HuH-7.5 (cell line): ENCODE measurements at places on chromosomes 16 and 17.

DNA sequence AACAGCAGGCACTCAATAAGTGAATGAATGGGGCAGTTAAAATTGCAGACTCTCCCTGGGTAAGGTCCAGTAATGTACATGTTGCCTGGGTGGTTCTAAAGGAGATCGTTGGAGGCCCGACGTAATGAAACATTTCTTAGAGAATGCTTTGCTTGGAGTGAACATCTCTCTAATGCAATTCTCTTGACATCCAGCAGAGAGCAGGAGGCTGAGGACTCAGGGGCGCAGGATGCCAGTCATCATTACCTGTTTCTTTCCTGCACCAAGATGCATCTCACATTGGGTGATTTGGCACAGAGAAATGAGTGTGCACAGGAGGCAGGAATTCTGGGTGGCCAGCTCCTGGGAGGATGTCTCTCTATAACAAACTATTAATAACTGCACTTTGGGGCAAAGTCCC lies 130.3 kb upstream of the RBBP6 start:
- DNase-seq: peak; percentile 15

DNA sequence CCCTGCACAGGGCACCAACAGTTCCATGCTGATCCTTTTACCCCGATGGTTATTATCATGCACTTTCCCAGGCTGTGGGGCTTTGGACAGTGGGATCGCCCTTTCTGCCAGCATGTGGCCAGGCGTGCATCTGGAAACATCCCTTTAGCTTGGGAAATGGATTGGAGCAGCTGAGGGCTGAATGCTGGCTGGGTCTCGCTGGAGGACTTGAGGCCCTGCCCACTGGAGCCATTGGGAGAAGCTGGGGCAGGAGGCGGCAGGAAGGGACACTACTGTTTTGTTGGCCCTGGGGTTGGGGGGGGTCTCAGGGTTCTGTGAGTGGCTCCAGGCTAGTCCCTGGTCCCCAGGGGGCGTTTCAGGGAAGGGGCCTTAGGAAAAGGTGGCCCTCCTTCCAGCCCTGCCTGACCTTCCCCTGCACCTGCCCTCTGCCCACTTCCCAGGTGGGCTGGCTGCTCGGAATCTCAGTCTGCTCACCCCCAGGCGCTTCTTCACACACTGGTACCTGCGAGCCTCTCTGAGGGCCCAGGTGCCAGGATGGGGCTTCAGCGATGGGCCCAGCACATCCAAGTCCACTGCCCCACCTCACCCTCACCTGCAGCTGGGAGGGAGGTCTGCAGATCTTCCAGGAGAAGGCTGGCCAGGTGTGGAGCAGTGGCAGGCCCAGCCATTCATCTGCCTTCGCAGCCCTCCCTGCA lies 1.6 kb upstream of the ADGRG3 start:
- DNase-seq: no peak

- no peak for DNase-seq
These were observed 75.1 kb downstream of the METRNL start for GRCh38 chr17:83154311-83155127.

- peak; percentile 63 for DNase-seq
These were observed 20.0 kb upstream of the RNF135 start for GRCh38 chr17:30950669-30951399.

DNA sequence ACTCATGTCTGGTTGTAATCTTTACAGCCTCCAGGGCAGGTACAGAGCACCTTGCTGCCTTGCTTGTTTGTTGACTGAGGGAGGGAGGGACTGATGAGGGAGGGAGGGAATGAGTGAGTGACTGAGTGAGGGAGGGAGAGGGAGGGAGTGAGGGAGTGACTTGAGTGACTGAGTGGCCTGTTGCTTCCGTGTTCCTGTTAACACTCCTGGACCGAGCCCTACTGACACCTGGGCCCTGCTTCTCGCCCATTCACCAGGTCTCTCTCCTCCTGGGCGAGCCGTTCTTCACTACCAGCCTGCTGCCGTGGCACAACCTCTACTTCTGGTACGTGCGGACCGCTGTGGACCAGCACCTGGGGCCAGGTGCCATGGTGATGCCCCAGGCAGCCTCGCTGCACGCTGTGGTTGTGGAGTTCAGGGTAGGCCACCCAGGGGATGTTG lies 41.2 kb downstream of the PRMT7 start:
- no peak for DNase-seq

DNA sequence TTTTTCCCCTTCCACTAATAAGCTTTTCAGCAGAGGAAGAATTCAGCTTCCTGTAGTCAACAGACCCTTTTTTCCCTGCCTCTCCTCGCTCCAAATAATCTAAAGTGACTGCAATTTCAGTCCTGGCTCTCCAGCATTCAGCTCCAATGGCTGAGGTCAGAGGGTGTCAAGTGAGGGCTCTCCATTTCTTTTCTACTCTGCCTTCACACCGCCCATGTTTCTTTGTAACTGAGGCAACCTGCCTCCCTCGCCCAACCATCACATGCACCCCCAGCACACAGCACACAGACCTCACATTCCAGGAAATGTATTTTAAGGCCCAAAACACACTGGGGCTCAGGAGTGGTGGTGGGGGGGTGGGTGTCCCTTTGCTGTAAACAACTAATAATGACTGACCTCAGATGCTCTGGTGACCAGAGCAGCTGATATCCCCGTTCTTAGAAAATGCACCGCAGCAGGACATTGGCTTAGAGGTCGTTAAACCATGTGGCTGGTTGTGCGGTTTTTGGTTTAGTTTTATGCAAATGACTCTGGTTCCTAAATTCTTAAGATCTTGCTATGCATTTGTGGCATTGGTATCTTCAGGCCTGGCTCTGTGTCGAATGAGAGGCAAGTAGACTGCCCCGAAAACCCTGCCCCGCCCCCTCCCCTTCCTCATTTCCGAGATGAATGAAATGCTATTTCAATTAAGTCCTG lies 203.6 kb downstream of the ZFHX3 start:
- DNase-seq: no peak

- DNase-seq: peak; percentile 76
These were observed 13.7 kb downstream of the SYCE1L start for GRCh38 chr16:77212741-77213541.

GRCh38 chr16:27505297-27506236 lies 44.1 kb downstream of the GTF3C1 start:
- no peak for DNase-seq

DNA sequence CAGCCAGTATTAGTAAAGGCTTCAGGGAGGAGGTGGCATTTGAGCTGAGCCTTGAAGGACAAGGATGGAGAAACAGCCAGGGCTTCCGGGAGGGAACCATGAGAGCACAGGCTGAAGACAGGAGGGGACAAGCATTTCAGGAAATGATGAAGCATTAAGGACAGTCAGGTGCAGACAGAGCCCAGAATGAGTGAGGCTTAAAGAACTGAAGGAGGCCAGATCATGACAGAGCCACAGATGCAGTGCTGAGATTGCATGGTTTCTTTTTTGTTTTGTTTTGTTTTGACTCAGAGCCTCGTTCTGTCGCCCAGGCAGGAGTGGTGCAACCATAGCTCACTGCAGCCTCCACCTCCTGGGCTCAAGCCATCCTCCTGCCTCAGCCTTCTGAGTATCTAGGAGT lies 211.5 kb downstream of the SOX9 start:
- no peak for DNase-seq

GRCh38 chr17:19644493-19645210 lies 3.9 kb upstream of the ALDH3A2 start:
- DNase-seq: no peak

DNA sequence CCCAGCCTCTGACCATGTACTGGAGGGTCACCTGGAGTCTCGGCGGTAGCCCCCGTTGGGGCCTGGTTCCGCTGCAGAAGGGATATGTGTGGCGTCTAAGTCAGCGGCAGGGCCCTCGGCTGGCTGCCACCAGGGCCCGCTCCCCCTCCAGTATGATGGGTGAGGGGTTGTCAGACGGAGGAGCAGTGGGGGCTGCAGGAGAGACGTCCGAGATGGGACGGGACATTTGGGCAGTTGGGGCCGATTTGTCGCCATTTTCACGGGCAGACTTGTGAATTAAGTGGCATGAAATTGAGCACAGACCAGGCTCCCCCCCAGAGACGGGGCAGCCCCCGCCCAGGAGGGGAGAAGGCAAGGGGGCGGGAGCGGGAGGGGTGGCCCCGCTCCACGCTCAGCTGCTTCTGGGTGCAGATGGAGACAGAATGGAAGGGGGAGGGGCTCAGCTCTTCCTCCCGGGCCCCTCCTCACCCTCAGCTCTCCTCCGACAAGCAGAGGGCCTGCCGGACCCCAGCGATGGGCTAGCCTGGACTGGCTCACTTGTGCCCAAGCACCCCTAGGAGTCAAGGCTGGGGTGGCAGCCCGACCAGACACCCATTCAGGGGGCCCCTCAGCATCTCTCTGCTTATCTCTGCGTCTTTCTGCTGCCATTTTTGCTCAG lies 52.7 kb upstream of the LHX1 start:
- DNase-seq: no peak

GRCh38 chr16:468068-468821 lies 42.8 kb downstream of the RAB11FIP3 start:
- DNase-seq: no peak

DNA sequence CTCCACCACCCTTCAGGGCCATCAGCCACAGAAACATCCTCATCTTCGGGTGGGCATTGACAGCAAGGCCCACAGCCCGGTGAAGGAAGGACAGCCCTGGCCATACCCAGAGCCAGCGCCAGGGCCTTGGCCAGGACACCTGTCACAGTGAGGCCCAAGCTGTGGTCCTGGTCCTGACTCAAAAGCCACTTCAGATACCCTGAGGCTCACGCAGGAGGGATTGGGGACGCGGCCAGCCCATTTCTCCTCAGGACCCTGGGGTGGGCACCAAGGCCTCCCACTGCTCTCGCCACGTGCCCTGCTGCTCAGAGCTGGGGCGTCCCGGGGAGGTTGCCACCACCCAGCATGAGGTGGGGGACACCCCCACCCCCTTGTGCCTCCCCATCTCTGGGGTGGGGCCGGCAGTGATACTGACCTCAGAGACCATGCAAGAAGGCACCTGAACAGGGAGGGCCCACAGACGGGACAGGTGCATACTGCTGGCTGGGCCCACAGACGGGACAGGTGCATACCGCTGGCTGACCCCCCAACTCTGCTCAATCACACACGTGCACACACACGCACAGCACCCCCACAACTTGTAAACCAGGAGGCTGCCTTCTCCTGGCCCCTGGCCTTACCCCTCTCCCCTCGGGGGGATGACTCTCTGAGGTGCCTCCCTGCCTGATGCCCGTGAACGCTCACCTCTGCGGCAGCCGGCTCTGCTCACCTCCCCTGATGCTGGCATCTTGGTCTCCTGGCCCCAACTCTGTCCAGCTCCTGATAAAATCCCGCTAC lies 14.2 kb downstream of the SLC7A5 start:
- DNase-seq: no peak

DNA sequence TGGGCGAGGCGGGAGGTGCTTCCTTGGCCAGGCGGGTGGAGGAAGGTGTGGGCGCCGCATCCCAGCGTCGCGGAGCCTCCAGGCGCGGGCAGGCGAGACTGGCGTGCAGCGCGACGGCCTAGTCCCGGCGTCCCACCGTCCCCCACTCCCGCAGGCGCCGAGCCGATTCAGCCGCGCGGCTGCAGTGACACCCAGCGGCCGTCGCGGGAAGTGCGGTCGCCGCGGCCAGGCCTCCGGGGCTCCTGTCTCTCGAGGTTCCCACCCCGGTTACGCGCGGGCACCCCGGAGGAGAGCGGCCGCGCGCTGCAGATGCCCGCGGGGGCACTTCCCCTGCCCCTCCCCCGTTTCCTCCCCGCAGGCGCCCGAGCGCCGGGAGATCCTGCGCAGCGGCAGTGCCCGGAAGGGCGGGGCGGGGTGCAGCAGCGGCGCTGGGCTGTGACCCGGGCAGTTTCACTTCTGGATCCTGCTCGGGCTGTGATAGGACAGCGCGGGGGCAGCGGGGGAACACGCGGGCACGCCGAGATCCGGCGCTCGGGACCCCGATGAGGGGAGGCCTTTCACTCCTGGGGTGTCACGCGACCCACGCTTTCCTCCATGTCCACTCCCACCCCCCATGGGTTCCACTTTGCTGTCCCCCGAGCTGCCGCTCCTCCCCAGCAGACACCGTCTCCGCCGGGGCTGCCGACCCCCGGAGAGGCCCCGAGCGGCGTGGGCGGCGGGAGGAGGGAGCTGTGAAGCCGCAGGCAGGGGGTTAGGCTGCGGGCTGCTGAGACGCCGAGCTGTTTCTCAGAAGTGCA lies 16.6 kb downstream of the GRB7 start:
- DNase-seq: peak; percentile 86

GRCh38 chr16:63130942-63131341 lies 1094.7 kb upstream of the CDH8 start:
- no peak for DNase-seq

DNA sequence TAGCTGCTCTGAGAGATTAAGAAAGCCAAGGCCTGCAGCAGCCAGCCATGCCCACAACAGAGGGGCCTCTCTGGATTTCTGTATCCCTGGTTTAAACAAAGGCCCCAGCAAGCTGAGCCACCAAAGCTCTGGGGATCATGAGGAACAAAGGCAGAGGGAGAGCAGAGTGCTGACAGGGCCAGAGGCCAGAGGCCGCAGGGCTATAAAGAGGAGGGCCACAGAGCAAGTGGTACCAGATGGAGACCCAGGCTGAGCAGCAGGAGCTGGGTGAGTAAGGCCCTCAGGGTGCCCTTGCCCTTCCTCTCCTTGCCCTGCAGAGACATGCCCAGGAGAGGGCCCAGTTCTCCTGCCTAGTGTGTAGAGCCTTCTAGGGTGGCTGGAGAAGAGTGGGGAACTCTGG lies at the start of gene CRYBA1:
Gene CRYBA1 (plus strand): TSS at position 232 of the 400 bp plus-strand sequence. CDS start 5 bp downstream, at position 237.
- DNase-seq: no peak

DNA sequence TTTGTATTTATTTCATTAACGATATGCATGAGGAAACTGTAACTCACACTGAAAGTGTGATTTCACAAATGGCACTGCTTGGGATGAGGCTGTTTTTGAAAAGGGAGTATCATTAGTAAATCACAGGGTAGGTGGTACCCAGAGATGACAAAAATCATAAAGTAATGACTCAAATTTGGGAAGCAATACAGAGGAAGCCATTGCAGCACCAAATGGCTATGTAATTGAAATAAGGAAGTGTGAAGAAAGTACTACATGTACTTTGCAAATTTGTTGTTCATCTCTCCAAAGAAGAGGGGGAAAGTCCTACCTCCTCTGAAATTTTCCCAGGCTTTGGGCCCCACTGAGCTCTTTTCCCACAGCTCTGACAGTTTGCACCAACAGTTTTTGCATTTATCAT lies 12.3 kb upstream of the ABCC12 start:
- no peak for DNase-seq

- DNase-seq: no peak
These were observed 226.5 kb upstream of the GSE1 start for GRCh38 chr16:85386467-85387170.

GRCh38 chr16:5016967-5017677 lies 16.6 kb downstream of the NAGPA start:
- DNase-seq: no peak

GRCh38 chr16:73949574-73950320 lies 346.9 kb upstream of the PSMD7 start:
- no peak for DNase-seq
